ENCODE measurements at places on chromosomes 5 and 9.

DNA sequence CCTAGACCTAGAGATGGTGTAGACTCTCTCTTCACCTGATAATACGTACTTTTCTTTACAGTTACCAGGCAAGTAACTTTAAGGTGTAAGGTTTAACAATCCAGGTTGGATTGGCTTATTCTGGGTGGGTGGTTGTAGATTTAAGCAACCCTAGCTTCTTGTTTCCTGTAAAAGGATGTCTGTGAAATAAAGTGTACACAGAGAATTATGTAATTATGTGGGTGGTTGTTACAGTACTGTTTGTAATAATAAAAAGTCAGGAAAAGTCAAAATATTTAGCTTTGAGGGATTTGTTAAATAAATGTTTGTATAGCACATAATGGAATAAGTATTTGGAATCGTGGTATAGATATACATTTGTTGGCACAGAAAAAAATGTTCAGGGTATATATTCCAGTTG lies 43.7 kb upstream of the F2R start:
- H3K4me3 ChIP-seq: no peak overlapping the region
- H3K27ac ChIP-seq: no peak overlapping the region
- no peaks in the 10 kb centered on the region for H3K27me3 ChIP-seq

DNA sequence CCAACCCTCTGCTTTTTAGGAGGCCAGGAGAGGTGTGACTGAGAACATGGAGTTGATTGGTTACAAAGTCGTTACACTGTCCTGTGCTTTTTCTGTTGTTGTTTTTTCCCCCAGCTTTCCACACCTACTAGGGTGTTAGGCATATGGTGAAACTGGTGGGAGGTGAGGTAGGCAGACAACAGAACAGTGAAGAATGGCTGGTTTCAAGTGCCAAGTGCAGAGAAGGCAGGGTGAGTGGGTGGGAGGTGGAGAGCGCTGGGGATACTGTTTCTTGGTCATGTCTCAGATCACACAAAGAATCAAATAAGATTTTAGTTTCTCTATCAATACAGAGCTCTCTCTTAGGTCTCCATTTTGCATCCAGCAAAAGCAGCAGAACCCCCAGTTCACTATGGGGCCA lies 2.2 kb upstream of the SPTAN1 start:
- DNase-seq: no peak
- H3K36me3 ChIP-seq: no peaks in the 10 kb centered on the region

DNA sequence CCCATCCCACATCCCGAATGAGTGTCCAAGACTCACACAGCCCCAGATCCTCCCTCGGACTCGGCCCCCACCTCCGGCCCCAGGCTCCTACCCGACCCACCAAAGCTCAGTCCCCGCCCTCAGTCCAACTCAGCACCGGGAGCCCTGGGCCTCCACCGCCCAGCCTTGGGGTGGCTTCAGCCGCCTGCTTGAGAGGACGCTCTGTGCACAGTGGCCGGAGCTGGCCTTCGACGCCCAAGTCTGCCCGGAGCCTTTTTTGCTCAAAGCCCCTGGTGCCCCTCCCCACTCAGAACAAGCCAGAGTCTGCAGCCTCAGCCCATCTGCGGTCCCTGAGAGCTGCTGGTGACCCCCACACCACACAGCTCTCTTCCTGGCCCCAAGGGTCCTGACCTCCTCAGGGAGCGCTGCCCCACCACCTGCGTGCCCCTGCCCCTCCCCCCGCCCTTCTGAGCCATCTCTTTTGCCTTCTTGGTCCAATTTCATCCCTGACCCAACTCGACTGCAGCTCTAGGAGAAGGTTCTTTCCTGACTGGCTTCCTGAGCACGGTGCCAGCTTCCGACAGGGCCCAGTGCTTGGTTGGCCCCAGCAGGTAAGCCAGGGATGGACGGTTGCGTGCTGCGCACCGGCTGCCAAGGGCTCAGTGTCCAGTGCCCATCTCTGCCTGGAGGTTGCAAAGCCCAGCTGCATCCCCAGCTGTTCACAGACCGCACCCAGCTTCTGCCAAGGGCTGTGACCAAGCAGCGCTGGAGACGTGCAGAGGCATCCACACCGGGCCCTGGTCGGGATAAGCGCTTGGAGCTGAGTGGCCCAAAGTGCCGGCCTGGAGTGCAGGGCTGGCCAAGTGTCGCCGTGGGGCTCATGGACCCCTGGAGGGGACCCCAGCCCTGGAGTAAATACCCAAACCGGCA lies 27.7 kb upstream of the NSMF start:
- no peaks in the 10 kb centered on the region for H3K27me3 ChIP-seq
- no peak for DNase-seq
- H3K27ac ChIP-seq: no peak overlapping the region
- peaks cover 6% of the 10 kb centered on the region for H3K4me1 ChIP-seq
- H3K4me3 ChIP-seq: no peak overlapping the region
- peaks cover 2% of the 10 kb centered on the region for H3K36me3 ChIP-seq

GRCh38 chr5:24633715-24634325 lies 11.0 kb downstream of the CDH10 start:
- no peaks in the 10 kb centered on the region for H3K36me3 ChIP-seq
- H3K4me3 ChIP-seq: no peak overlapping the region
- DNase-seq: no peak
- no peaks in the 10 kb centered on the region for H3K4me1 ChIP-seq
- H3K27ac ChIP-seq: no peak overlapping the region
- H3K27me3 ChIP-seq: peaks cover 2% of the 10 kb centered on the region

GRCh38 chr9:130003943-130004552 lies 38.9 kb downstream of the FNBP1 start:
- no peak for DNase-seq
- H3K27me3 ChIP-seq: no peaks in the 10 kb centered on the region
- H3K4me3 ChIP-seq: no peak overlapping the region
- no peaks in the 10 kb centered on the region for H3K36me3 ChIP-seq

GRCh38 chr5:96374653-96375052 lies 58.4 kb downstream of the PCSK1 start:
- H3K27ac ChIP-seq: no peak overlapping the region
- DNase-seq: no peak
- H3K27me3 ChIP-seq: no peaks in the 10 kb centered on the region
- no peaks in the 10 kb centered on the region for H3K36me3 ChIP-seq
- no peaks in the 10 kb centered on the region for H3K4me1 ChIP-seq
- no peak overlapping the region for H3K4me3 ChIP-seq

DNA sequence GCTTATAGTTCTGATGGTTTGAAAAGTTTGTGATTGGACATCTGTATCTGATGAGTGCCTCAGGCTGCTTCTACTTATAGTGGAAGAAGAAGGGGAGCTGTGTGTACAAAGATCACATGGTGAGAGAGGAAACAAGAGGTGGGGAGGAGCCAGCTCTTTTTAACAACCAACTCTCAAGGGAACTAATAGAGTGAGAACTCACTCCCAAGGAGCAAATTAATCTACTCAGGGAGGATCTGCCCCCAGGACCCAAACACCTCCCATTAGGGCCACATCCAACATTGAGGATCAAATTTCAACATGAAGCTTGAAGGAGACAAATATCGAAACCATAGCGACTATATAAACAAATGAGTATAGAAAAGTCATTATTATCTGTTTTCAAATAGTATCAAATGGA lies 64.7 kb upstream of the PRLR start:
- H3K36me3 ChIP-seq: no peaks in the 10 kb centered on the region
- no peaks in the 10 kb centered on the region for H3K27me3 ChIP-seq
- no peaks in the 10 kb centered on the region for H3K4me1 ChIP-seq
- DNase-seq: no peak

- no peaks in the 10 kb centered on the region for H3K27me3 ChIP-seq
- H3K36me3 ChIP-seq: no peaks in the 10 kb centered on the region
- H3K27ac ChIP-seq: no peak overlapping the region
- DNase-seq: no peak
- H3K4me3 ChIP-seq: no peak overlapping the region
Observed at GRCh38 chr9:16866587-16866986, 3.9 kb downstream of the BNC2 start.

GRCh38 chr5:97044052-97044451 lies 98.4 kb downstream of the LIX1 start:
- no peak overlapping the region for H3K4me3 ChIP-seq
- no peaks in the 10 kb centered on the region for H3K36me3 ChIP-seq
- H3K4me1 ChIP-seq: no peaks in the 10 kb centered on the region
- no peak overlapping the region for H3K27ac ChIP-seq

DNA sequence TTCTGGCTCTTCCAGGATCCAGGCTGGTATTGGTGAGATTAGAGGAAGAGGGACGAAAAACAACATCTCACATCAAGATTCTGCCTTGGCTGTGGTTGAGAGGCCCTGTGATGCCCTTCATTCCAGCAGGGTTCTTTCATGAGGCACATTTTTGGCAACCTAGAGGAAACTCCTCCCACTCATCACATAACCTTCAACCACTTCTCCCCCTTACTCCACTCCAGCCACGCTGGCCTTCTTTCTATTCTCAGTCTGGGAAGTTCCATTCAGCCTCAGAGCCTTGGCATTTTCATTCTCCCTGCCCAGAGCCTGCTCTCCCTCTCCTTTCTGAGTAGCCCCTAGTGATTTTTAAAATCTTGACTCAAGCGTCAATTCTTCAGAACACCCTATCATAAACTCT lies 337.5 kb downstream of the ZSWIM6 start:
- H3K27ac ChIP-seq: no peak overlapping the region
- H3K4me3 ChIP-seq: no peak overlapping the region
- DNase-seq: no peak
- peaks cover 4% of the 10 kb centered on the region for H3K4me1 ChIP-seq

GRCh38 chr9:131854896-131855613 lies 115.2 kb upstream of the RAPGEF1 start:
- DNase-seq: no peak
- no peaks in the 10 kb centered on the region for H3K4me1 ChIP-seq
- H3K4me3 ChIP-seq: no peak overlapping the region
- H3K36me3 ChIP-seq: peaks cover 3% of the 10 kb centered on the region
- no peaks in the 10 kb centered on the region for H3K27me3 ChIP-seq

DNA sequence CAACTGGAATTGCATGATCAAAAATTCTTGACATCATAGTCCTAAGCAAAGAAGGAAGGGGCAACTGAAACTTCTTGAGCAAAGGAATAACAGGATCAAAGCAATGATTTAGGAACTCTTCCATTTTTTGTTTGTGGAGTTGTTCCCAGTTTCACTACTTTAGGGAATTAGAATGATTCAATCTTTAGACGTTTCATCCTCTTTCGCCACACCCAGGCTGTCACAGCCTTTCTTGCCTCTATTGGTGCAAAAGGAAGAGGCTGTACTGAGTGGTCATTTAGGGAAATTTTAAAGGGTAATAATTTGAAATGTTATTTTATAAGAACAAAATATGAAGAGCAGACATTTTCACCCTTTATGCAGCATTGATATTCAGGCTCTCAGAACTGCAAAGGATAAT lies 1026.0 kb upstream of the ARRDC3 start:
- H3K4me3 ChIP-seq: no peak overlapping the region
- no peaks in the 10 kb centered on the region for H3K27me3 ChIP-seq
- H3K4me1 ChIP-seq: no peaks in the 10 kb centered on the region
- DNase-seq: no peak
- no peaks in the 10 kb centered on the region for H3K36me3 ChIP-seq

- H3K4me3 ChIP-seq: peak overlapping the region; percentile 37
- no peaks in the 10 kb centered on the region for H3K27me3 ChIP-seq
- H3K4me1 ChIP-seq: peaks cover 4% of the 10 kb centered on the region
- H3K27ac ChIP-seq: no peak overlapping the region
Observed at GRCh38 chr9:119369680-119370366, 588 bp upstream of the BRINP1 start.

- no peak overlapping the region for H3K4me3 ChIP-seq
- no peaks in the 10 kb centered on the region for H3K36me3 ChIP-seq
- DNase-seq: no peak
- no peaks in the 10 kb centered on the region for H3K4me1 ChIP-seq
Observed at GRCh38 chr5:59685793-59686192, 207.7 kb downstream of the PDE4D start.

- no peak for DNase-seq
- H3K4me3 ChIP-seq: no peak overlapping the region
- no peak overlapping the region for H3K27ac ChIP-seq
Observed at GRCh38 chr9:134702291-134702690, 60.7 kb downstream of the COL5A1 start.

- H3K36me3 ChIP-seq: no peaks in the 10 kb centered on the region
- no peak for DNase-seq
- no peak overlapping the region for H3K4me3 ChIP-seq
Observed at GRCh38 chr9:83271665-83272071, 208.7 kb upstream of the RASEF start.

- no peaks in the 10 kb centered on the region for H3K36me3 ChIP-seq
- no peak for DNase-seq
- H3K27me3 ChIP-seq: peaks cover 2% of the 10 kb centered on the region
Observed at GRCh38 chr5:22614486-22615094, 238.6 kb downstream of the CDH12 start.

GRCh38 chr9:21813575-21814473 lies 11.4 kb downstream of the MTAP start:
- H3K4me3 ChIP-seq: no peak overlapping the region
- H3K4me1 ChIP-seq: no peaks in the 10 kb centered on the region
- no peak overlapping the region for H3K27ac ChIP-seq
- peaks cover 8% of the 10 kb centered on the region for H3K36me3 ChIP-seq

DNA sequence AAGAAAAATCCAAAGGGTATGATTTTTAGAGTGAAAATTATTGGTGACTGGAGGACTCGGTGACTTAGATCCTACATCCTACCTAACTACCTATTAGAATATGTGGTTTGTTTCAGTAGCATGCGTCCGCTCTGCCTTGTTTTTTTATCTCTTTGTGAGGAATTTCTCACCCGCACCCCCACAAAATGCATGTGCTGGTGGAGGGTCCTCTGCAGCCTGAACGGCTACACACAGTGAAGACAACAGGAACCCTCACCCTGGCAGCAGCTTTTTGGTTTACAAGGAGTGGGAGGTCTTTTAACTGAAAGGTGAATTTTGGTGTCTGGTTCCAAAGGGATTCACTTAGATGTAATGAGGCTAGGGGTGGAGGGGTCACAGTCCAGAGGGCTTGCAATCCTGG lies 115.5 kb downstream of the GNA14 start:
- H3K27me3 ChIP-seq: no peaks in the 10 kb centered on the region
- H3K4me1 ChIP-seq: peaks cover 2% of the 10 kb centered on the region
- H3K27ac ChIP-seq: no peak overlapping the region
- DNase-seq: no peak
- no peaks in the 10 kb centered on the region for H3K36me3 ChIP-seq

- H3K36me3 ChIP-seq: peaks cover 6% of the 10 kb centered on the region
- no peak overlapping the region for H3K4me3 ChIP-seq
- H3K4me1 ChIP-seq: peaks cover 46% of the 10 kb centered on the region
- no peak for DNase-seq
Observed at GRCh38 chr5:149546974-149547373, 4.3 kb downstream of the CSNK1A1 start.
